ENCODE measurements at places on chromosomes 1 and 21. TPM values are rescaled to one million over a fixed set of nuclear protein-coding genes. Genes with fewer than 3 reads are reported as not detected.

RBP7 gene
- total RNA-seq = not detected

HTR6 gene
- total RNA-seq = 0.15 TPM

KCNJ10 gene
- total RNA-seq = not detected

HCN3 gene
- 2.0 TPM for total RNA-seq

C1orf94 gene
- total RNA-seq = 0.08 TPM

PTCH2 gene
- 0.04 TPM for total RNA-seq

GBP6 gene
- total RNA-seq = not detected

CROCC gene
- total RNA-seq = 33.2 TPM

FCRL2 gene
- total RNA-seq = not detected

ARHGEF10L gene
- total RNA-seq = 4.6 TPM

NCAM2 gene
- total RNA-seq = 11.2 TPM

NBL1 gene
- 42.2 TPM for total RNA-seq

AMY2A gene
- total RNA-seq = not detected

MSH4 gene
- 0.08 TPM for total RNA-seq

CFAP141 gene
- total RNA-seq = not detected

RASSF5 gene
- 2.3 TPM for total RNA-seq

OR6N1 gene
- not detected for total RNA-seq

HES5 gene
- total RNA-seq = not detected

CRP gene
- total RNA-seq = not detected

HSD11B1 gene
- total RNA-seq = not detected

RUNX3 gene
- total RNA-seq = 14.0 TPM

ZBTB8A gene
- 1.5 TPM for total RNA-seq

DENND1B gene
- 6.6 TPM for total RNA-seq

CLCNKA gene
- total RNA-seq = not detected

TNFRSF8 gene
- total RNA-seq = 0.85 TPM

ADIPOR1 gene
- 159 TPM for total RNA-seq

RRP15 gene
- 32.3 TPM for total RNA-seq

MR1 gene
- total RNA-seq = 4.4 TPM

PODN gene
- total RNA-seq = not detected

CNIH3 gene
- 11.2 TPM for total RNA-seq

HSPB7 gene
- not detected for total RNA-seq

APP gene
- total RNA-seq = 267 TPM

FDPS gene
- 212 TPM for total RNA-seq

SPATA46 gene
- total RNA-seq = not detected

NOC2L gene
- total RNA-seq = 349 TPM

SLC2A5 gene
- not detected for total RNA-seq

NTMT2 gene
- total RNA-seq = not detected

TACSTD2 gene
- total RNA-seq = 0.04 TPM

LCA5L gene
- 0.90 TPM for total RNA-seq

LEFTY1 gene
- 0.82 TPM for total RNA-seq

VWA5B1 gene
- not detected for total RNA-seq

CFHR1 gene
- total RNA-seq = 0.58 TPM

CRNN gene
- not detected for total RNA-seq

OR2T11 gene
- total RNA-seq = not detected

STX12 gene
- total RNA-seq = 22.2 TPM

ADAM30 gene
- total RNA-seq = not detected

UCHL5 gene
- total RNA-seq = 93.7 TPM

CD1D gene
- 1.5 TPM for total RNA-seq

S100A3 gene
- 14.8 TPM for total RNA-seq

FMO2 gene
- total RNA-seq = not detected

S100A12 gene
- total RNA-seq = not detected

NR0B2 gene
- total RNA-seq = not detected

LCE1D gene
- not detected for total RNA-seq

KCND3 gene
- 0.11 TPM for total RNA-seq

All from A375 (cell line).